Vagina (tissue), 2 donors: ENCODE measurements at places on chromosomes 13 and 19.
A peak's percentile ranks its signal among the peaks of the same experiment; 100 is the strongest.

GRCh38 chr13:31749929-31750328 lies 10.6 kb downstream of the RXFP2 start:
- H3K36me3 ChIP-seq = no peaks in the 10 kb centered on the region
- no peaks in the 10 kb centered on the region for H3K27me3 ChIP-seq
- no peak for DNase-seq
- H3K4me3 ChIP-seq = no peak overlapping the region
- no peak overlapping the region for H3K27ac ChIP-seq
- no peaks in the 10 kb centered on the region for H3K4me1 ChIP-seq

- peaks cover 29% of the 10 kb centered on the region for H3K4me1 ChIP-seq
- H3K4me3 ChIP-seq = peak overlapping the region; percentile 98
- peak overlapping the region; percentile 83 for H3K27ac ChIP-seq
- H3K36me3 ChIP-seq = no peaks in the 10 kb centered on the region
These were observed 467 bp downstream of the LAMP1 start for GRCh38 chr13:113297370-113298042.

DNA sequence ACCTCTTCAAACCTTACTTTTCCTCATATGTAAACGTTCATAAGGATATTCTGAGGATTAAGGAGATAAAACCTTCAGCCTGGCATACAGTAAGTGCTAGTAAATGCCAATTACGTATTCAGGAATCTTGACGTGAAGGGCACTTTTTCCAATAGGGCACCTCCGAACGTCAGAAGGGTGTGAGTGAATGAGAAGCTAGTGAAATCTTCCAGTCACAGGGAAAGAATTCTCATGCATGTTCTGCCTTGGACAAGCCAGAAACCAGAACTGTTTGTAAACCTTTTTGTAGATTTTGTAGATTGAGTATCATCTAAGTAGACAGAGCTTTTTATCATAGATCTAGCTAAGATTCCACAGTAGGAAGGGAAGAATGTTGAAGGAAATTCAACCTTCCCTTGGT lies 16.5 kb downstream of the DGKH start:
- DNase-seq = no peak
- H3K4me1 ChIP-seq = no peaks in the 10 kb centered on the region
- no peaks in the 10 kb centered on the region for H3K27me3 ChIP-seq

GRCh38 chr13:58921129-58921528 lies 1242.6 kb downstream of the DIAPH3 start:
- H3K4me1 ChIP-seq = no peaks in the 10 kb centered on the region
- no peak for DNase-seq
- H3K27ac ChIP-seq = no peak overlapping the region
- H3K36me3 ChIP-seq = no peaks in the 10 kb centered on the region
- H3K27me3 ChIP-seq = no peaks in the 10 kb centered on the region
- no peak overlapping the region for H3K4me3 ChIP-seq

DNA sequence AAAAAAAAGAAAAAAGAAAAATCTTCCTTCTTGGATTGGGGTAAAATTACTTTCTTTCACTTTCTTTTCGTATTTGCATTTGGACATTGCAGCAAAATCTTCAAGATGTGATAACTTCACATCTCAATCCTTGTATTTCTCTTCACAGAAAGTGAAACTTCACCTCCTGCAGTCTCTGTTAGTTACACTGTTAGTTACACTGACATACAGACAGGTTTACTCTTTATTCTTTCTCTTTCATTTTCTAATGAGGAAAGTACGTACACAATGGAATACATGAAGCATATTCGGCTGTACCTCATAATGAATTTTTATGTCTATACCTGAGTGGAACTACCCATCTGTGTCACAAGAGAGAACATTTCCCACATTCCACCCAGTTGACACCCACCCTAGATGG lies 459.1 kb upstream of the GPC6 start:
- H3K4me3 ChIP-seq = no peak overlapping the region
- H3K27ac ChIP-seq = no peak overlapping the region
- H3K36me3 ChIP-seq = no peaks in the 10 kb centered on the region
- no peaks in the 10 kb centered on the region for H3K27me3 ChIP-seq
- no peaks in the 10 kb centered on the region for H3K4me1 ChIP-seq
- no peak for DNase-seq

DNA sequence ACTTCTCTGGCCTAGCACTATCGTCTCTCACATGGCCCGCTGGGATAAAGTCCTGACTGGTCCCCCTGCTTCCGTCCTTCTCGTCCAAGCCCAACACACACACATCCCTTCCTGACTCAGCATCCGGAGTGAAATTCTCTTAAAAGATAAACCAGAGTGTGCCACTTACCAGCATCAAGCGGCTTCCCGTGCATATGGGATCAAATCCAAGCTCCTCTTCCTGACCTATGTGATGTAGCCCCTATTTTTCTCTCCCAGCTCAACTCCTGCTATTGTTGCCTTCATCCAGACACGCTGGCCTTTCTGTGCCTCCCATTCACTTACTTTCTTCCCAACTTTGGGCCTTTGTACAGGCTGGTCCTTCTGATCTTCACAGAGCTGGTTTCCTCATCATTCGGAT lies 530.4 kb downstream of the DIAPH3 start:
- no peaks in the 10 kb centered on the region for H3K4me1 ChIP-seq
- no peaks in the 10 kb centered on the region for H3K27me3 ChIP-seq
- H3K36me3 ChIP-seq = no peaks in the 10 kb centered on the region
- DNase-seq = no peak

DNA sequence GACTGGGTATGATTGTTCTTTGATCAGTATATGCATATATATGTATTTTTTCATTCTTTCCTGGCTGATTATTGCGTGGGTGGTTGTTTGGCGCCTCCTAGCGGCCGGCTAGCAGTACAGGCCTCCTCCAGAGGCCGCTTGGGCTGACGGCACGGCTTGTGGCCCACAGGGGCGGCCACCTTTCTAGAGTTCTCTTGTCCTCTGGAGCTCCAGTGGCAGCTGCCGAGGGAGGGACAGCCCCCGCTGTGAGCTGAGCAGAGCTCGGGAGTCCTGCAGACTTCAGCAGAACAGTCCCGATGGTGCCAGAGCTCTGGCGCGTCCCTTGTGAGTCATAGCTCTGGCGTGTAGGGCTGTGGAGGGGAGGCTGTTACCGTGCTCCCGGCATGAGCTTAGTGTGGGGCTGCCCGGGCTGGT lies 22.5 kb upstream of the ZNF429 start:
- no peak overlapping the region for H3K27ac ChIP-seq
- no peaks in the 10 kb centered on the region for H3K36me3 ChIP-seq
- no peaks in the 10 kb centered on the region for H3K27me3 ChIP-seq
- H3K4me3 ChIP-seq = no peak overlapping the region
- no peaks in the 10 kb centered on the region for H3K4me1 ChIP-seq

DNA sequence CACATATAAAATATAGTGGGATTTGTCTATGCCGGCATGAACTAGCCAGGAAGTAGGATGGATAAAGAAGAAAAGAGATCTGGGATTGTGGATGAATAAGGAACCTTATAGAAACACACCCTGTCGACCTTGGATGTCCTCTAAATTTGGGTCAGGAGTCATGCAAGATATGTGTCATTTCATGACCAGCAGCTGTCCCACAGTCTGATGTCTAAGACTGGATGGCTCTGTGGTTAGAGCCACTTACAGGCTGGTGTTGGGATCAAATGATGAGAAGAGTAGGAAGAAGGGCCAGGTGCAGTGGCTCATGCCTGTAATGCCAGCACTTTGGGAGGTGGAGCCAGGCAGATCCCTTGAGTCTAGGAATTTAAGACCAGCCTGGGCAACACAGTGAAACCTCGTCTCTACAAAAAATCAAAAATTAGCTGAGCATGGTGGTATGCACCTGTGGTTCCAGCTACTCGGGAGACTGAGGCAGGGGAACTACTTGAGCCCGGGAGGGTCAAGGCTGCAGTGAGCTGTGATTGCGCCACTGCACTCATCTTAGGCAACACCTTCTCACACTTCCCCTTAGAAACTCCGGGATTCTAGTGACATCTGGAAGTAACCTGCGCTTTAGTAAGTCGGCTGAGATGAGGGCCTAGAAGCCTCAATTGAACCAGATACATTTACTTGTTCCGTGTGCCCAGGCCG lies 30.8 kb downstream of the TMED1 start:
- no peak overlapping the region for H3K27ac ChIP-seq
- DNase-seq = no peak
- H3K4me3 ChIP-seq = no peak overlapping the region
- no peaks in the 10 kb centered on the region for H3K27me3 ChIP-seq

DNA sequence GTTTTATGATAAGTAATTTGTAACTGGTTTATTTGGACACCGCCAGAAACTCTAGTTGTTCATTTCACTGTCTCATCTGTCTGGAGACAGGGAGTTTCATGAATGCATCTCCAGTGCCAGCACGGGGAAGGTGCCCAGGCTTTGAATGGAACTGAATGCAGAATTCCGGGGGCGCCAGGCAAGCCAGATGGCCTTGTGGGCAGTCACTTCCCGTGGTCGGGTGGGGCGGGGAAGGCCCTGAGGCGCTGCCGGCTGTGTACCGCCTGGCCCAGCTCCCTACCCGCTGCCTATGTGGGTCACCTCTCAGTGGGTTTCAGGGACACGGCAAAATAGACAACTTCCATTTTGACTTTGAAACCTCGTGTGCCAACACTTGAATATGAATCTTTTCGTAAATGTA lies 28.8 kb upstream of the MCF2L start:
- no peaks in the 10 kb centered on the region for H3K36me3 ChIP-seq
- H3K4me3 ChIP-seq = no peak overlapping the region
- H3K4me1 ChIP-seq = peaks cover 10% of the 10 kb centered on the region
- H3K27ac ChIP-seq = no peak overlapping the region
- DNase-seq = no peak

DNA sequence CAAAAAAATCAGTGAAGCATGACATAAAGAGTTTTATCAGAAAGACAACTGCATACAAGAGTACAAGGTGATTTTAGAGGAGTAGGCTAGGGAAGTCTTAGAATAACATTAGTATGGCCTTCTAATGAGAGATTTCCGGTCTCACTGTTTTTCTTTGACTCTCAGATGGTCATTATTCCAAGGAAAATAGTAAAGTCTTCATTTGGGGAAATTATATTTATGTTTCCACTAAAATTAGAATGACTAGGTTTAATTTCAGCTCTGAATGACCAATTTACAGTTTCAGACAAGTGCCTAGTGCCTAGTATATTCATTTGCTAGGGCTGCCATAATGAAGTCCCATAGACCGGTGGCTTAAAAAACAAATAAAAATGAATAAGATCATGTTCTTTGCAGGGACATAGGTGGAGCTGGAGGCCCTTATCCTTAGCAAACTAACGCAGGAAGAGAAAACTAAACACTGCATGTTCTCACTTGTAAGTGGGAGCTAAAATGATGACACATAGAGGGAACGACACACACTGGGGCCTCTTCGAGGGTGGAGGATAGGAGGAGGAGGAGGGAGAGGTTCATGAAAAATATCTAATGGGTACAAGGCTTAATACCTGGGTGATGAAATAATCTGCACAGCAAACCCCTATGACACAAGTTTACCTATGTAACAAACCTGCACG lies 303.1 kb downstream of the PCDH9 start:
- no peak overlapping the region for H3K4me3 ChIP-seq
- no peak for DNase-seq
- no peaks in the 10 kb centered on the region for H3K4me1 ChIP-seq
- H3K27me3 ChIP-seq = no peaks in the 10 kb centered on the region

DNA sequence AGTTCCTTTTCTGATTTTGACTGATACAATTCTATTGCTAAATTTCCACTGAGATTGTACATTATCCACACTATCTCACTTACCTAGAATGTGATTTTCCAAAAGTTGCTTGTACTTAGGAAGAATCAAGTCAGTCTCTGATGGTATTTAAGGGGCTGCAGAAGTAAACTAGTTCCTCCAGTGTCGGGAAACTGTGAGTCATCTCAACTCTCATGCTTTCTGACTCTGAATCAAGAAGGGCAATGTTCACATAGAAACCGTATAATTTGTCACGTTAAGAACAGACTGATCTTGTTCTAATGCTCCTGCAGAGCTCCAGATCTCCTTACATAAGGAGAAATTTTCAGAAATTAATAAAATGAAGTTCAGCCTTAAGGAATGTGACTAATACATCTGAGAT lies 369.3 kb downstream of the KLF5 start:
- no peak for DNase-seq
- no peaks in the 10 kb centered on the region for H3K27me3 ChIP-seq
- H3K27ac ChIP-seq = no peak overlapping the region
- no peak overlapping the region for H3K4me3 ChIP-seq
- peaks cover 4% of the 10 kb centered on the region for H3K4me1 ChIP-seq
- H3K36me3 ChIP-seq = no peaks in the 10 kb centered on the region

DNA sequence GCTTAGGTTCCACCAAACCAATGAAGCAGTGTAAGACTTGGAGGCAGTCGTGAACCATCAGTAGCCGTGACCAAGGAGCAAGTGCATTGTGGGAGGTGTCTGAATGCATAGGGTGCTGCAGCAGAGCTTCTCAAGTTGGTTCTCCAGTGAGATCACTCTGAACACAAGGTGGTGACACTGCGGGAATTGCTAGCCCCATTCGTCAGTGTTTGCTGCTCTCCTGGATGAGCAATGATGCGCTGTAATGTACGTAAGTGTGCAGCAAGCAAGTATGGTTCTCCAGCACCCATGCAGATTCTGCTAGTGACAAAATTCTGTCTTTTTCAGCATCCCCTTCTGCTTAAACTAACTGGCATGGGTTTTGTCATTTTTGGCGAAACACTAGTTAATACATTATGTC lies 97.6 kb upstream of the HTR2A start:
- H3K27ac ChIP-seq = no peak overlapping the region
- no peaks in the 10 kb centered on the region for H3K4me1 ChIP-seq
- no peak for DNase-seq

- H3K4me3 ChIP-seq = peak overlapping the region; percentile 94
- H3K4me1 ChIP-seq = peaks cover 44% of the 10 kb centered on the region
- peak overlapping the region; percentile 99 for H3K27ac ChIP-seq
- no peaks in the 10 kb centered on the region for H3K36me3 ChIP-seq
- no peak for DNase-seq
These were observed 434 bp upstream of the FNDC3A start for GRCh38 chr13:48975101-48975855.

GRCh38 chr13:37453246-37453645 lies 145.3 kb downstream of the POSTN start:
- H3K36me3 ChIP-seq = no peaks in the 10 kb centered on the region
- no peak for DNase-seq
- no peaks in the 10 kb centered on the region for H3K27me3 ChIP-seq
- H3K4me3 ChIP-seq = no peak overlapping the region

GRCh38 chr19:15173746-15174404 lies 26.9 kb downstream of the NOTCH3 start:
- DNase-seq = no peak
- H3K27ac ChIP-seq = no peak overlapping the region
- H3K4me1 ChIP-seq = peaks cover 4% of the 10 kb centered on the region

DNA sequence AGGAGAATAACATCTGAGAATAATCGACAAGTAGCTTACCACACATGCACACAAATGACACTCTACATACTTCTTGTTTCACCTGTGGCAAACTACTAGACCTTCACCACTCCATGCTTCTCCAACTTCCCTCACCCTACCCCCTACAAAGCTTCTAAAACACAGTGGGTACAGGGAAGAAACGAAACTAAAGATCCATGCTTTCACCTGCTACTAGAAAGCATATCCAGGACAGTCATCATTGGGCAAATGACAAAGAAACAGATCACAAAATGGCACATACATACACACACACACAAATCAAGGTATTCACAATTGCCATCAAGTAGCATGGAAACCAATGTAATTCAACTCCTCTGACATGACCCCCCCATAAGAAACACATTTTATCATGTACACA lies 10.6 kb downstream of the BRD4 start:
- H3K4me3 ChIP-seq = no peak overlapping the region
- DNase-seq = no peak
- H3K27me3 ChIP-seq = no peaks in the 10 kb centered on the region
